ENCODE measurements at places on chromosomes 3 and 15.

GRCh38 chr3:23921052-23921511 is 4.2 kb downstream of the RPL15 start:
- no peak for DNase-seq

DNA sequence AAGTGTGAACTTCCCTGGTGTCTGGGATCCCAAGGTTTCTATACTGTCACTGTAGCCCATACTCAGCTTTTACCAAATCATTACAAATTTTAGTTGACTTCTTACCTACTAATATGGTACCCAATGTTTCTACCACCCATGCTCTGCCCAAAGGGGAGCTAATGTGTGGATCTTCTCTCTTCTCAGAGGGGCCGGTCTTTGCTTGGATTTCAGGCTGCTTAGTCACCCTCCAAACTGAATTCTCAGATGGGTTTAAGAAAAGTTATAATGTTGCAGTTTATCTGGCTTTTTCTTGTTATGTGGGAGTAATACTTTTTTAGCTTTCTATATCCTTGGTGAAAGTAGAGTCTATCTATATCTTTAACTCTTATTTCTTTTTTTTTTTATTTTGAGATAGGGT is 67.1 kb upstream of the AKAP13 start:
- no peak for DNase-seq

DNA sequence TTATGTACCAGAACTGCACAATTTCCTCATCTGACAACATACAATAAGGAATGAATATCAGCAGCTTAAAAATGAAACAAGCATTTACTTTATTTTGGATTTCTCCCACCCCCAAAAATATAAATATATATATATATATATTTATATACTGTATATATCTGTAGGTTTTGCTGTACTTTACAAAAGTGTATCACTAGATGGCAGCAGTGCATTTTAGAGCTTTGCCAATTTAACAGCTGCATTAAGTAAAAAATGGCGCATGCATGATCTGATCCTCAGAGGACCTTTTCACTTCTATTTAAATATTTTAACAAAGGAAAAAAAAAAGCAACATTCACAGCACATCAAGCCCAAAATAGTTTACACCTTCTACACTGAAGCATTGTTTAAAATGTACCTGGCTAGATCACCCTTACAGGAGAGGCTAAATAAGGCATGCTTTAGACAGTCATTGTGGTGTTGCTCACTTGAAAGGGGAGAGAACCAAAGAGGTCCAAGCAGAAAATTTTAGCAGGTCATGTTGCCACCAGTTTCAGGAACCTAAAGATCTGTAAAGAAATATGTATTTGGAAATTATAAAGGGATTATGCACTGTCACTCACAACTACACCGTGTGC is 72.6 kb downstream of the NPTN start:
- DNase-seq = no peak

DNA sequence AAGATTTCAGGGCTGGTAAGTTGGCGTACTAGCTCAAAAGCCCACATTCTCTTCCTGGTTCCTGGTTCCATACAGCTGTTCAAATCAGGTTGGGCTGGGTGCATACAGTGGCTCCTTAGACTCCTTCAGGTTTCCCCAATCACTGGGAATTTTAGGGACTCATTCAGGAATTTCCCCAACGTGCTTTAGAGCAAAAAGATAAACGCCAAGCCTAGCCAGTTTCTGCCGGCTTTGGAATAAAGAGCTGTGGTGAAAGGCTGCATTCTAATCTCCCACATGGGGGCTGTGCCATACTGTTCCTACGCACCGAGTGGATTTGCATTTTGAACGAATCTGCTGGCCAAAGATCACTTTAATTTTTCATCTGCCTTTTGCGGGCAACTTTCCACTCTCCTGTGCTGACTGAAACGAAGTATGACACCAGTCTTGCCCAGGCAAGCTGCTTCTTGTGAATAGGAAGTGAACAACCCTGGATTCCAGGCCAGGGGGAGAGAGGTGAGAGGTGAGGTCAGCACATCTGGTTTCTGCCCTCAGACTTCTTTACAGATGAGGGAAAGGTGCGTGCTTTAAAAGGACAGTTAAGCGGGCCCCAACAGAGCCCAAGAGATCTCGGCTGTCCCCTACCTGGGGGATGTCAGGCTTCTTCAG is 184.2 kb upstream of the PDZRN3 start:
- DNase-seq = no peak

DNA sequence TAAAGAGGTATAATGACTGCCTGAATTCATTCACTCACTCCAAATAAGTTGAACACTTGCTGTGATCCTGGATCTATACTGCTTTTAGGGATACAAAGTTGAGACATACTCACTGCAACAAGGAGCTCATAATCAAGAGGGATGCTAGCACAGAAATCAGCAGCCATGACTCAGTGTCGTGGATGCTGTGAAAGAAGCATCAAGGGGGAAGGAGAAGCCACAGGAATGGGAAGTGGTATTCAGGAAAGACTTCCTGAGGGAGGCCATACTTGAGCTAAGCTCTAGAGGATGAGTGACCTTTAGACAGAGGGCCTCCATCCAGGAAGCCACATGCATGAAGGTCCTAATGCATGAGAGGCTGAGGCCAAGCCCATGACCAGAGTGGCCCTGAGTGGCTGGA is 245.7 kb upstream of the RORA start:
- no peak for DNase-seq

DNA sequence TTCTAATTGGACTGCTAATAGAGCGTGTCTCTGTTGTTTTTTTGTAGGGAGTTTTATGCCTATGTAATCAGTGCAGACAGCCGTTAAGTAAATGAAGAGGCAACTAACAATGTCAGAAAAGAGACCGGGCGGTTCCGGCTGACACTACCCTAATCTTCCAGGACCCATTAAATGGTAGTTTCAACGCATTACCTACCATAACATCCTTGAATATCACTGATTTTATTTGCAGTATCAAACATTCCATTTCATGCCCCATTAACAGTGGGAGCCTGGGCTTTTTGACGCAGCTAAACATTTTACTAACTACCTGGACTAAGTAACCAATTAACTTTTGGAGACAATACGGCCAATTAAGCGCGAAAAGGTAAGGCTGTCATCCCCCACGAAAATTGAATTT is 832.9 kb upstream of the NR2F2 start:
- no peak for DNase-seq

DNA sequence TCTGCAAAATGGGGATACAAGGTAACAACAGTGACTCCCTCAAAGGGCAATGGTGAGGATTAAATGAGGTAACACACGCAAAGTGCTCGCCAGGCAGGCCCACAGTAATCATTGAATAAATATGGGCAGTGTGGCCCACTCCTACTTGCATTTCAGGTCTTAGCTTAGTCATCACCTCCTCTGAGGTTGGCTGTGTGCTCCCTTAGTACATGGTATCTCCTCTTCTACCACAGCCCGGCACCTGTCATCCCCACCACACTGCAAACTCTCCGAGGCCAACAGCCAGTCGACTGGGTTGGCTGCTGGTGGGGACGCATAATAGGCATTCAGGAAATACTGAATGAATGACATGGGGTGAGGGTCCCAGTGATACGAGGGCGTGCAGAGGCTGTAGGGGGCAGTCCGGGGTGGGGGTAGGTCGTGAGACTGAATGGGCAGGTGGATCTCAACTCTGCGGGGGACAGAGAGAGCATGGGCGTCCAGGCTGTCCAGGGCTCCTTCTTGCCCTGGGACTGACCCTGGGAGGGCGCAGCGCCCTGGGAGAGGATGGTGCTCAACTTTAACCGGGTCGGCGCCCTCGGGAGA is 375 bp upstream of the MYZAP start:
- no peak for DNase-seq

DNA sequence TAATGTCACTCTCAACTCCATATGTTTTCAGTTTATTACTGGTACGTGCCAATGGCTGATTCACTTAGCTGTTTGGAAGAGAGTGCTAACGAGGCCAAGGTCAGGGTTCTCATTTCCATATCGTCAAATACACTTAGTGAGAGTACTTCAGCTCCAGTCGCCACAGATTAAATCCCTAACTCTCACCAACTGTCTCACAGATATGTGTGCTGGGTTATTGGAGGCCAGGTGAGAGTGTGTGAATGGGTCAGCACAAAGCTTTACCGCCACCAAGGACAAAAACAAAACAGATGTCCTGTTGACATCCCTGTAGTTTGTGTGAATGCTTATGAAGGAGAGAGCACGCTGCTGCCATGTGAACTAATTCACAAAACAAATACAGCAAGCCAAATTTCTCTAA is 133.5 kb upstream of the TBL1XR1 start:
- no peak for DNase-seq

- DNase-seq = no peak
These were observed 23.3 kb upstream of the BUB1B start for GRCh38 chr15:40137303-40138200.

- no peak for DNase-seq
These were observed 53.9 kb upstream of the ITGA11 start for GRCh38 chr15:68485721-68486360.

- no peak for DNase-seq
These were observed 12.1 kb downstream of the LACTB start for GRCh38 chr15:63133786-63134185.

DNA sequence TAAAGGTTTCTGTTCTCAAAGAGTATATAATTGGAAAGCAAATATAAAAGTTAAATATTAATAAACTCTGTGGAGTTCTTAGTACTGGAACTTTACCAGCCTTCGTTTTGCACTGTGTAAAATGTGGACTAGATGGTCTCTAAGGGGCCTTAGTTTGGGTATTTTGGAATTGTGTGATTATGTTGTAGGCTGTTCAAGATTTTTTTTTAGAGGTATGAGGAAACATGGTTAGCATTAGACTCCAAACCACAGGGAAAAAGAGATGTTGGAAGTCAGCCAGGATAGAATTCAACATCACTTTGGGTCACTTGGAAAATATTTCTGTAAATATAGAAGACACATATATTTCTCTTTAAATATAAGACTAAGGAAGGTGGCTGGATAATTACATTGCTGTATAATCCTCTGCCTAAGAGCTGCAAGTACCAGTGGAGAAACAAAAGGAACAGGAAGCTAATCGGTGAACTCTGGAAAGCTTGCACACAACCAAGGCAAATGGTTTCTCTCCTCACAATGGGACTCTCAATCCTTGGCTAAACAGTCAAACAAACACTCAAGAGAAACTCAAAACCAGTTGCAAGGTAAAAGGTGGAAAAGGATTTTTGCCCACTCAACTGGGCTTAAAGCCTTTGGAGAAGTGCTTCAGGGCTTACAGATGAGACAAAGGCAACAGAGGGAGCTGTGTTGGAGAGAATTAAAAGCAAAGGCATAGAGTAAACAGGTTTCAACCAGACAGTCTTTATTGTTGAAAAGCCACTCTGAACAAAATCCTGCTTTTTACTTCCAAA is 141.7 kb downstream of the NR1D2 start:
- DNase-seq = no peak

DNA sequence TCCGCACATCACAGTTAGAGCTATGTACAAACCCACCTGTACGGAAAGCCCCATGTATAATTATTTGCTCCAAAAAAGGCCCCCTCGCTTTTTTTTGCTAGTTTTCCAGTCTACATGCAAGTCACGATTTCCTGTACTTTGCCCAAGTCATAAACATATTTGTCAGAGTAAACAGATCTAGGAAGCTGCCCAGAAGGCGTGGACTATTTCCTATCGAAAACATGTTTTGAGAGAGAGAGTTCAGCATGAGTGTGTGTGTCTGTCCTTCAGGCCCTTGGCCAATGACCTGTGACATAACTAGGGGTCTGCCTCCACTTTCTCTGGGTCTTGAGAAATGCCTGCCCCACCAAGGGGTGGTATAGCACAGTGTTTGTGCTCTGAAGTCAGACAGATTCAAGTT is 72.7 kb upstream of the HACD2 start:
- DNase-seq = no peak
